NCI-H510A (cell line): ENCODE measurements at places on chromosomes 1 and 21.

DNA sequence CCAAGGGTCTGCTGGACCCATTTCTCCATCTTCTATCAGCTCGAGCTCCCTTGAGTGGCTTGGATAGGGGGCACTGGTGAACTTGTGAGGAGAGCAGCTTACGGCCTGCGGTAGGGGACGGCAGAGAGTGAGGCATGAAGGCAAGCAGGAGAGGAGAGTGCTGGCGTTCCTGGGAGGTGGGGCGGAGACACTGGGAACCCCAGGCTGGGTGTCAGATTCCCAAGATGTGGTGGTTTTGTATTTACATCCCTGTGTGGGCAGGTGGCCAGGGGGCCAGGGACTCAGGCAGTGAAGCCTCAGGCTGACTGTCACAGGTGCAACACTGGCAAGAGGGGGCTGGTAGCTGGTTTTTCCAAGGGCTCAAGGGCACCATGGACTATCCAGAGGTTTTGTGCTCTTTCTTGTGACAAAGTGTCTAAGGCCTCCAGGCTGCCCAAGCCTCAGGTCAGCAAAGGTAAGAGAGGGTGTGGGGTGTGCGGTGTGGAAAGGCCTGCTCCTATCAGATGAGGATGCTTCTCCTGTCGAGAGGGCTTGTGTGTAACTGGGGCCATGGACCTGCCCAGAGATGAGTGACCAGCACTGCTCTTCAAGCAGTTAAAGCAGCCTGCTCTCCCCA is 45.1 kb upstream of the ROR1 start:
- no peak for DNase-seq

DNA sequence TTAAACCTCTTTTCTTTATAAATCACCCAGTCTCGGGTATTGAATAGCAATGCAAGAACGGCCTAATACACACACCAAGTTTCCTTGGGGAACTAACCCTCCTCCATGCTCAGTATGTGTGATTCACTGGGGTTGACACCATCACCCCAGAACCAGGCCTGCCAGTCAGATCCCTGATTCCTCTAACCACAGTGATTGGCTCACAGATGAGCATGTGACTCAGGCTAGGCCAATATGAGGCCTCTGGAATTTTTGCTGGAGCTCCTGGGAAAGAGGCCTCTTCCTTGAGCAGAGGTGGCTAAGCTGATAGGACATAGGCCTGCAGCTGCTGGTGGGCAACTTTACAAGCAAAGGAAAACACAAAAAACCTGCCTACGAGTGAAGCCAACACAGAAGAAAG is 74.7 kb upstream of the ZBTB40 start:
- no peak for DNase-seq

DNA sequence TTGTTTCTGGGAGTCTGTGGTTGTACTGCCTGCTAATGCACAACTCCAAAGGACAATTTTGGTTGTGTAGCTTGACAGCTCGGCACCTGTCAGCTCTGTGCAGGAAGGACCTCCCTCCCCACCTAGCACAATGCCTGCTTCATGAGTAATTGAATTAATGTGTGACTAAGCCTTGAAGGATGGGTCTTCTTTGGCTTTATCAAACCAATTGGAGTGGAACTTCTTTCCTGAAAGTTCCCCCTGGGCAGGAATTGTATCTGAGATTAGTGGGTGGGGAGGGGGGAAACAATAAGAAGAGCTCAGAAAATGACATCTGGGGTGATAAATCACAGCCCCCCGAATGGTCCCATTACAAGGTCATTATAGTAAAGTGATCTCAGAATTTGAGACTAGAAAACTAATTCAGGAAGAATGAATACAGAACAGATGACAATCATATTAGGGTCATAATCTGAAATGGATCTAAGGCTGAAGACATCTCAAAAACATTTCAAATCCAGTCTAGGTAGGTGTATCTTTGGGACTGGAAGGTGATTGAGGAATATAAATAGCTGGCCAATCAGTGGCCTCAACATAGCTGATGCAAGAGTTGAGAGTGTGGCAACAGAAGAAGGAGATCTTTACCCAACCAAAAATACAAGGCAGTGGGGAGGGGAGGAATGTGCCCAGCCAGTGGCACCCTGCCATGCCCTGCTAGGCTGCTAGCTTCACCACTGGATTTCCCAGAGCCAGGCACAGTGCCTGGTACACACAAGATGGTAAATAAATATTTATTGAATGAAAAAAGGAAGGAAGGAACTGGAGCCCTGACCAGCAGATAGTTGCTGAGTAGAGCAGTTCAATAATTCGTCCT is 10.1 kb upstream of the SESN2 start:
- DNase-seq: peak; percentile 4

DNA sequence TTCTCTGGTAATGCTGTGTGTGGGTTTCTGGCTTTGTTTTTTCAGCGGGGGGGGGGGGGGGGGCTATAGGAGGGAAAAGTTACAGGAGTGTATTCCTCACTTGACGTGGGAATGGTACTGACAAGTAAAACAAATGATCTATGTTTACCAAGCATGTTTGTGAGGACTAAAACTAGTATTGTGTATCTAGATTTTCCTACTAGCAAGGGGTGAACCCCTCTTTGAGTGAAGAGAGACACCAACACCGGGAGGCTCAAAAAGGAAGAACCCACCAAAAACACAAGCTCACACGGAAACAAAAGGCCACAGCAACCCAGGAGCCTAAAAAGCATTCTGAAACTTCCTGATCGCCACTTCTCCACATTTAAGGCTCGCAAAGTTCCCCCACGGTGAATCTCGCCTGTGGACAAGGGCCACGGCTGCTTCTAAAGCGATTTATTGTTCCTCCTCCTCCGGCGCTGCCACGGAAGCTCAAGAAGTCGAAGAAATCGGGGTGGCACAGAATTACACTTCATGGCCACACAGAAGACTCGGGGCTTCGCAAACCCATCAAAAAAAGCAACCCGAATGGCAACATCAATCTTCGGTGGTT is 703 bp downstream of the PUM1 start:
- DNase-seq: no peak

- no peak for DNase-seq
Measured at GRCh38 chr1:75053207-75053606, 81.0 kb upstream of the LHX8 start.
